Activated CD8-positive, alpha-beta memory T cell treated with anti-CD3 and anti-CD28 coated beads for 1 hour (primary cell): ENCODE measurements at places on chromosomes 12 and 14.

DNA sequence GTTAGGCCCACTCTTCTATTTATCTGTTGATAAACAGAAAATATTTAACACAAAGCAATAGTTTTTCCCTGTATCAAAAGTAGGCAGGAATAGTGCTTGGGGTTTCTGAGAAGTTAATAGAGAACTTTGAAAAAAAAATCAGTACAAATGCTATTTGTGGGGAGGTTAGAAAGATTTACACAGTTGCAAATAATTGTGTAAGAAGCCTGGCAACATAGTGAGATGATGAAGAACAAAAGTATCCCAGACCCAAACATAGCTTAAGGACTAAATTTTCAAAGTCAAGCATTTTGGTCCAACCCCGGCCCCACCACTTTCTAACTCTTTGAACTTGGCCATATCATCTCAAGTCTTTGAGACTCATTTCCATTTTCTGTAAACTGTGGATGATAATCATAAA is 687.5 kb upstream of the TMEM132C start:
- DNase-seq: no peak

GRCh38 chr12:6376079-6376869 is 911 bp upstream of the SCNN1A start:
- no peak for DNase-seq

DNA sequence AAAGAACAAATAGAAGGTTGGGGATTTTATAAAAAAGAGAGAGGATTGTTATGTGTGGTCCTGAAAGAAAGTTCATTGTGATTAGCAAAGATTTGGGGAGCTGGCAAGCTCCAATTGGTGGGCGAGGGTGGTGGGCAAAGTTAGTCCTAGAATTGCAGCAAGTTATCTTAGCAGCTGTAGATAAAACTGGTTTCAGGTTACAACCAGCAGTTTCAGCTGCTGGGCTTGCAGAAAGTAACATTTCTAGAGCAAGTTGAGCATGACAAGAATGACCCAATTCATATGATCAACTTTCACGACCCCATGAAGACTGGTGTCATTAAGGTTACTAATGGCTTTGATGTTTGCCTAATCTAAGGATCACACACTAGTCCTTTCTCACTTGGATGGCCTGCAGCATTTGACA is 177.9 kb upstream of the NUDT4 start:
- DNase-seq: no peak

DNA sequence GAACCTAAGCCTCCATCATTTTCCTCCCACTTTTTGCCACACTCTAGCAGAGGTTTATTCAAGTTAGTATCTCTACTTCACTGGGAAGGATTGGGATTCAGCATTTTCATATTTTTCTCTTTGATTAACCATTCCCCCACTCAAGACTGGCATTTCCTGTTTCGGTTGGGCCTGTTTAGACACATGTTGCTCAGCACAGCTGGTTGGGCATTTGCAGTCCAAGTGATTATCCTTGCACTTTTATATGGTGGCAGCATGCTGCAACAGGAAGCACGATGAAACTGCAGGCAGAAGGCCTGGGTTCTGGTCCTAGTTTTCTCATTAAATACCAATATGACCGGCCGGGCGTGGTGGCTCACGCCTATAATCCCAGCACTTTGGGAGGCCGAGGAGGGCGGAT is 182.9 kb upstream of the GRIN2B start:
- no peak for DNase-seq

DNA sequence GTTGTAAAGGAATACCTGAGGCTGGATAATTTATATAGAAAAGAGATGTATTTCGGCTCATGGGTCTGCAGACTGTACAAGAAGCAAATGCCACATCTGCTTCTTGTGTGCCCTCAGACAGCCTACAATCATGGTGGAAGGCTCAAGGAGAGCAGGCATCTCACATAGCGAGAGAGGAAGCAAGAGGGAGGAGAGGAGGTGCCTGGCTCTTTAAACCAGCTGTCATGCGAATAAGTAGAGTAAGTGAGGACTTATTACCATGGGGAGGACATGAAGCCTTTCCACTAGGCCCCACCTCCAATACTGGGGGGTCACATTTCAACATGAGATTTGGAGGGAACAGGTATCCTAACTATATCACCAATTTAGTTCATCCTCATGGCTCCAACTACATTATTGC is 118.7 kb downstream of the ACSS3 start:
- DNase-seq: no peak

- no peak for DNase-seq
These were observed 374.4 kb downstream of the DPF3 start for GRCh38 chr14:72519543-72519942.

GRCh38 chr12:104473374-104473983 is 16.7 kb downstream of the CHST11 start:
- DNase-seq: no peak

- DNase-seq: no peak
These were observed 165.2 kb downstream of the VRK1 start for GRCh38 chr14:96962337-96962736.

DNA sequence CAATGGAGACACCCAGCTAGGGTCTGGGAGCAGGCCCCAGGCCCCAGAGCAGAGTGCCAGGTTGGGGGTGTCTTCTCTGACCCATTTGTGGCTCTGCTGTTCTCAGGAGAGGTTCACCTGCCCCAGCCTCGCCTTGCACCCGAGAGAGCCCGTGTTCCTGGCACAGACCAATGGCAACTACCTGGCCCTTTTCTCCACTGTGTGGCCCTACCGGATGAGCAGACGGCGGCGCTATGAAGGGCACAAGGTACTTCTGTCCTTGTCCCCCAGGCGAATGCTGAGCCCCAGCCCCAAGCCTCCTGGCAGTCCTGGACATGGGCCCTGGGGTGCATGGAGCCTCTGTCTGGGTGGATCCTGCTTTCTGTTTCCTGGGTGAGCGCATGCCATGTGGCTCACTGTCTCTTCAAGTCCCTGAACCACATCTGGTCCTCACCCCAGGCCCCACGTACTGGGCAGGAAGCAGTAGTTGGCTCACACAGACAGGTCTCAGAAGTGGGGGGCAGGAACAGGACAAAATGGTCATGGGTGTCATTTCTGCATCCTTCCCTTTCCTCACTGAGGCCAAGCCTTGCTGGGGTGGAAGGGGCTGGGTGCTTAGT is 58.2 kb downstream of the BEGAIN start:
- DNase-seq: no peak

GRCh38 chr12:69648476-69648875 is 37.8 kb upstream of the LRRC10 start:
- DNase-seq: no peak

DNA sequence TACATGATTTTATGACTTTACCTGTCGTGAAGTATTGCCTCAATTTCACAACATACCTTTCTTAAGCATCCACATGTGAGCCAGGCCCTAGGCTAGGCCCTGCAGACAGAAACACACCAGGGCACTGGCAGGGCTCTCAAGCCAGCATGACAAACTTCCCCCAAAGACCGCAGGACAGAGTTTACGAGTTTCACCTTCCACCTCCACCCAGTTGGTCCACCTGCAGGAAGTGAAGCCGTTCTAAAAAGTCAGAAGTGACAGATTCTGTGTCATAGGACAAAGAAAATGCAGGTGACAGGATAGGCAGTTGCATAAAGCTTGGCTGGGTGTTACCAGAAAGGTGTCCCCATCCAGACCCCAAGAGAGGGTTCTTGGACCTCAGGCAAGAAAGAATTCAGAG is 382.3 kb downstream of the PCNX1 start:
- DNase-seq: no peak

GRCh38 chr14:93870377-93870776 is 56.8 kb upstream of the FAM181A start:
- no peak for DNase-seq

DNA sequence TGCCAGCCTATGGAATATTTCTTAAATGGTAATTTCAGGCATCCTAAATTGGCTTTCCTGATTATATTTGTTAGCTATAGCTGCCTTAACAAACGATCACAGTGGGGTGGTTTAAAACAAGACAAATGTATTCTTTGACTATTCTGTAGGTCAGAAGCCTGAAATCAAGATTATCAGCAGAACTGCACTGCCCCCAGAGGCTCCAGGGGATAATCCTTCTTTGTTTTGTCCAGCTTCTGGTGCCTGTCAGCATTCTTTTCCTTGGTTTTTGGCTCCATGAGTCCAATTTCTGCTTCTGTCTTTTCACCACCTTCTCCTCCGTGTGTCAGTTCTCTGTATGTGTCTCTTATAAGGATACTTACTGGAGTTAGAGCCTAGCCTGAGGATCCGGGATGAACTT is 1282.2 kb upstream of the USP15 start:
- no peak for DNase-seq

- no peak for DNase-seq
These were observed 693 bp upstream of the RIMKLB start for GRCh38 chr12:8697120-8697475.

GRCh38 chr12:89697296-89697695 is 11.3 kb downstream of the ATP2B1 start:
- DNase-seq: no peak

DNA sequence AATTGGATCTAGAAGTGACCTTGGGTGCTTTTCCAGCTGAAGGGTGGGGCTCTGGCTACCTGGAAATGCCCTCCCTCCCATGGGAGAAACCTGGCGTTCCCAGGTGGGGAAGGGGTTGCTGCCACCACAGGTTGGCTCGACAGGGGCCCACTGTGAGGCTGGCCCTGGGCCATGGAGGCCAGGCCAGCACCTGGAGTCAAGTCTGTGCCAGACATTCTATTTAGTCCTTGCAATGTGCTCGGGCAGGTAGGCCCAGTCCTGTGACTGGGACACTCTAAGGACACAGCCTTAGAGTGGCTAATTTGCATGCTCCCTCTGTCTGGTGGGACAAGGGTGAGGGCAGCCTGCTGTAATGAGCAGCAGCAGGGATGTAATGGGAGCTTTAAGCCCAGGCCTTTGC is 11.9 kb downstream of the VRTN start:
- DNase-seq: no peak

DNA sequence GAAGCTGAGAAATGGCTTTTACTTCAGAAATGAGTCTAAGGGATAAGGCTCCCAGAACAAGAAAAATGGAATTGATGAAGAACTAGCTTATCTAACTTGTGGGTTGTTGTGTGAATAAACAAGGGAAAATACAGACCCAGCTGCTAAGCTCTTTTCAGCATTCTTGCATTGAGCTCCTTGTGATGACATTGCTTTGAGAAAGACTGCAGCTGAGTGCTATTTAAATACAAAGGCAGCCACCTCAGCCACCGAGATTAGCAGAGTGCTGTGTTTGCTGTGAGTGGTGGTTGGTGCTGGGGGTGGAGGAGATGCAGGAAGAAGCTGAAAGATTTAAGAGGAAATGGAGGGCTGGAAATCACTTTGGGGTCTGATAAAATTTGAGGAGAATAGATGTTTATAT is 396.0 kb upstream of the PRICKLE1 start:
- DNase-seq: no peak

GRCh38 chr14:72515779-72516770 is 377.8 kb downstream of the DPF3 start:
- DNase-seq: no peak

- DNase-seq: no peak
These were observed 15.5 kb downstream of the C14orf132 start for GRCh38 chr14:96054661-96055060.

- DNase-seq: no peak
These were observed 386.0 kb downstream of the BCAT1 start for GRCh38 chr12:24562771-24563431.

DNA sequence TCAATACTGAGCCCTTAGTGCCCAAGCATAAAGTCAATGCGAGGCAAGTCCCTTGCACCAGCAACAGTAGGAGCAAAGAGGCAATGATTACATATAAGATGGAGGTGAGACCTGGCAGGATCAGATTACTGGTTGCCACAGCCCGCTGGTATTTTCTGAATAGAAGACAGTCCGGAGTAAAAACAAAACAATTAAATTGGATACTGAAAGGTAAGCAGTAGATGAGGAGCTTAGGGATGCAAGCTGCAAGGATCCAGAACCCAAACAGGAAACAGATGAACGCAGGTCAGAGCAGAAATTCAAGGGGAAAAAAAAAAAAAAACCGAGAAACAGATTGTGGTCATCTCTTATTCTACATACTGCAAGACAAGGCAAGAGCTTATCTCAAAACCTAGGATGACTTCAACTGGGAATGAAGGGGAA is 119.6 kb downstream of the MED13L start:
- DNase-seq: no peak

- DNase-seq: no peak
These were observed 140.5 kb downstream of the PHLDA1 start for GRCh38 chr12:75891072-75891471.

GRCh38 chr14:83958359-83958758 is 1571.6 kb upstream of the FLRT2 start:
- no peak for DNase-seq

- DNase-seq: no peak
These were observed 49.8 kb downstream of the CCDC85C start for GRCh38 chr14:99554184-99554583.

- no peak for DNase-seq
These were observed 232.4 kb upstream of the FBXO33 start for GRCh38 chr14:39664646-39665045.

GRCh38 chr14:87349921-87350320 is 643.1 kb downstream of the GALC start:
- DNase-seq: no peak

DNA sequence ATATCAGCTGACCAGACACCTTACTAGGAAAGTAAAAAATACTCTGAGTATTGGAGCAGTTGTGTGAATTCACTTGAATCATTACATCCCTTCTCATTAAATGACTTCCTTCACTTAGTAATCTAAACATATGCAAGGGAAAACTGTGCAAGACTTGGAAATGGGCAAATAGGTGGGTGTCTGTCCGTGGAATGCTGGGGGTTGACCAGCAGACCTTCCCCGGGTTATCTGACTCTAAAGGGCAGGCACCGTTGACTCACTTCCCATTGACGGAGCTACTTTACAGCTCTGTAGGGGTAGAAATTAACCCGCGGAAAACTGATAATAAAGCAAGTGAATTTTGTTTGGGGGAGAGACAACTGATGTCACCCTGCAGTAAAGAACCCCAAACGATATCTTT is 199.3 kb downstream of the TTC7B start:
- DNase-seq: no peak

GRCh38 chr12:54996205-54996604 is 11.6 kb upstream of the TESPA1 start:
- DNase-seq: no peak

GRCh38 chr12:118465706-118466105 is 89.4 kb downstream of the SUDS3 start:
- DNase-seq: no peak

- no peak for DNase-seq
These were observed 63.1 kb downstream of the TNFAIP2 start for GRCh38 chr14:103186241-103186822.

GRCh38 chr12:66119229-66119869 is 11.2 kb downstream of the LLPH start:
- DNase-seq: no peak

- DNase-seq: no peak
These were observed 70.4 kb downstream of the TBK1 start for GRCh38 chr12:64522316-64522715.

DNA sequence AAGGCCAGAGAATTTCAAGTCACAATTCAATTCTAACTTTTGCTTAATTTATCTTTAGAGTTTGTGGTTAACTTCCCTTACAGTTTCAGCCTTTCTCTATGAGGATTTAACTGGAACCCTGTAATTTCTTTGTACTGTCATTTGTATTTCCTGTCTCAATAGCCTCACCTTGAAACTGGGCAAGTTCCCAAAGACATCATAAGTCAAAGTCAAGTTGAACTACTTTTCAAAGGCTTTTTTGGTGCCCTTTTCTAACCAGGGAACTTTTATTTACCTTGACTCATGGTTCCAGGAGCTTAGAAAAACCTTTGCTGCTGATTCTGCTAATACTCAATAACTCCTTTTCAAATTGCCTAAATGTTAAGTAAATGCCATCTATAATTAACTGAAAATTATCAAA is 200.8 kb upstream of the KRR1 start:
- DNase-seq: no peak
